Naive B cell (primary cell): ENCODE measurements at places on chromosomes 3 and 15.

DNA sequence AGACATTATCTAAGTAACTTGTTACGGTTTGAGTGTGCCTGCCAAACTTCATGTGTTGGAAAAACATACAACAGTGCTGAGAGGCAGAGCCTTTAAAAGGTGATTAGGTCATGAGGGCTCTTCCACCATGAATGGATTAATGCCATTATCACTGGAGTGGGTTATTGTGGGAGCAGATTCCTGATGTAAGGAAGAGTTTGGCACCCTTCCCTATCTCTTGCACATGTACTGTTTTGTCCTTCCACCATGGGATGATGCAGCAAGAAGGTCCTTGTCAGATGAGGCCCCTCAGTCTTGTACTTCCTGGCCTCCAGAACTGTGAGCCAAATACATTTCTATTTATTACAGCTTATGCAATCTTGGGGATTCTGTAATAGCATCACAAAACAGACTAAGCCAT is 413.9 kb downstream of the EPHA3 start:
- no peaks in the 10 kb centered on the region for H3K4me1 ChIP-seq
- no peak overlapping the region for H3K4me3 ChIP-seq
- DNase-seq = no peak
- no peak overlapping the region for H3K27ac ChIP-seq
- H3K27me3 ChIP-seq = no peaks in the 10 kb centered on the region

- no peaks in the 10 kb centered on the region for H3K27me3 ChIP-seq
- no peaks in the 10 kb centered on the region for H3K36me3 ChIP-seq
- DNase-seq = no peak
- H3K4me1 ChIP-seq = peaks cover 49% of the 10 kb centered on the region
- H3K27ac ChIP-seq = no peak overlapping the region
Observed at GRCh38 chr3:195893516-195893915, 14.8 kb downstream of the TNK2 start.

DNA sequence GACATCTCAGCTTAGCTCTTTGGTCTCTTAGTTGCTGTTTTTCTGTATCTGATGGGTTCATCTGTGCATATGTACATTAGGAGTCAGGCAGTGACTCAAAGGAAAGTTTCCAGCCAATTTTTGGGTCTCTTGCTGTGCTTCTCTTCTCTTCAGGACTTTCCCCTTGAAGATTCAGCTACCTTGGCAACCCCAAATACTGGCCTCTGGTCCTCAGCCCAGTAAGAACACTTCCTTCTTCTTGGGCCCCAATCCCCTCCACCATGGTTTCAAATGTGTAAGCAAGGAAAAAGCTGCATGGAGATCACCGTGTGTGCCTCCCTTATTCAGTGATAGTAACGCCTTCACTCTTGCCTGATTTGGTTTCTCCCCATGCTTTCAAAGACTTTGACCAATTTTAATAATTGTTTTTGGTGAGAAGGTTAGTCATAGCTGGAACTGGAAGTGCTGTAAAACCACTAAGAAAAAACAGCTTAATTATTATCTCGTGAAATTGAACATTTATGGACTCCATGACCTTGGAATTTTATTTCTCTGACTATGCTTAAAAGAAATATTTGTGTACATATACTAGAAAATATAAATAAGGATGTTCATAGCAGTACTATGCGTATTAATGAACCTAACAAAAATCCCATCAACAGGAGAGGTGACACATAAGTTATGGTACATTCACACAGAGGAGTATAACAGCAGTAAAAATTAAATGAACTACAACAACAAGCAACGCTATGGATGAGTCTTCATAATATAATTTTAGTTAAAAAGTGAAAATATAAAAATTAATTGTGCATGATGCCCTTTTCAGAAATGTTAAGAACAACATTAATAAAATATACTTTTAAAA is 125.3 kb upstream of the BCL6 start:
- no peak for DNase-seq
- H3K4me3 ChIP-seq = no peak overlapping the region
- H3K27me3 ChIP-seq = no peaks in the 10 kb centered on the region
- no peaks in the 10 kb centered on the region for H3K4me1 ChIP-seq

GRCh38 chr3:167918008-167918596 is 177.6 kb downstream of the GOLIM4 start:
- H3K4me3 ChIP-seq = no peak overlapping the region
- H3K27me3 ChIP-seq = no peaks in the 10 kb centered on the region
- H3K36me3 ChIP-seq = no peaks in the 10 kb centered on the region
- no peaks in the 10 kb centered on the region for H3K4me1 ChIP-seq
- H3K27ac ChIP-seq = no peak overlapping the region

DNA sequence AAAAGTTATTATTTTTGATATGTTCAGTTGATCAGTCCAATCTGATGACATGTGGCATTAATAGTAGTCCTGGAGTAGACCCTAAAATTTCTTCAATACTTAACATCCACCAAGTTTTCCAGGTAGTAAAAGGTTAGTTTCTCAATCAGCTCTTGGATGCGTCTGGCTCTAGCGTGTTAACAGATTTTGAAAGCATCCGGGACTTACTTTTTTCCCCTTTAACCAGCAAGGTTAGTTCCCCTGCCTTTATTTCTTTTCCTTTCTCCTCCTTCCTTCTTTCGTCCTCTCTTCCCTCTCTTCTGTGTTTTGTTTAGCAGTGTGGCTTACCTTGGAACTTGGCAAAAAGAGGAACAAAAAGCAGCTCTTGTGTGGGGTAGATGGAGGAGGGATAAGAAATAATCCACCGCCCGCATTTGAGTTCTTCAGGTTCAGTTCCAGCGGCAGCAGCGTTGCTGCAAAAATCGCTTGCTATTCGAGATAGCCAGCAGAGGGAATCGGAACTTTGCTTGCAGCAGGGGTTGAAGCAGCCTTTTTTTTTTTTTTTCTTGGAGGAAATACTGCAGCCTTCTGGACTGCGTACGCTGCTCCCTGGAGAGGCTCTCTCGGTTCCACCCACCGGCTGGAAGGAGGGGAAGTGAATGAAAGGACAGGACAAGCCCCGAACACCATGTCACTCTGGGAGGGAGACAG is at the start of gene RBMS3:
Gene RBMS3, plus strand, starts transcription at position 668 of the 690 bp plus-strand sequence.
- H3K4me1 ChIP-seq = peaks cover 30% of the 10 kb centered on the region
- peak; percentile 17 for DNase-seq
- H3K36me3 ChIP-seq = no peaks in the 10 kb centered on the region
- peak within 1 kb of the TSS; percentile 89 for H3K27ac ChIP-seq
- peak within 1 kb of the TSS; percentile 94 for H3K4me3 ChIP-seq

- peak; percentile 4 for DNase-seq
- no peaks in the 10 kb centered on the region for H3K27me3 ChIP-seq
- no peaks in the 10 kb centered on the region for H3K36me3 ChIP-seq
- peaks cover 51% of the 10 kb centered on the region for H3K4me1 ChIP-seq
Observed at GRCh38 chr3:14177580-14178246, 688 bp downstream of the XPC start.

DNA sequence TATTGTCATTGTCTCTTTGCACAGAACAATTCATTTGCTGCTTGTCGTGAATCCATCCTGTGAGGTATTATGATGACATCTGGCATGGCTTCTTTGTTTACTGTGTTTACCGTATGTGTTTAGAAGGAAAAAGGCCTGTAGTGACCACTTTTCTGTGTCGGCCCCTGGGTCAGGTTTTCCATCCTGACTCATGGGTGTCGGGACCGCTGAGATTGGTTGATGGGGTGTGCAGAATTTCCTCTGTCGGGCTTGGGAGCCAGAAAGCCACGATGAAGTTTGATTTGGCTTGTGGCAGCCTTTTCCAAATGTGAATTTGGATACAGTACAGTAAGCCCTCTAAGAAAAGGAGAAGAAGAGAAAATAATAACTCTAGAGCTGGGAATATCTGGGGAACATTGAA is 113.5 kb downstream of the FNDC3B start:
- no peak overlapping the region for H3K27ac ChIP-seq
- H3K4me3 ChIP-seq = no peak overlapping the region
- peaks cover 4% of the 10 kb centered on the region for H3K36me3 ChIP-seq

DNA sequence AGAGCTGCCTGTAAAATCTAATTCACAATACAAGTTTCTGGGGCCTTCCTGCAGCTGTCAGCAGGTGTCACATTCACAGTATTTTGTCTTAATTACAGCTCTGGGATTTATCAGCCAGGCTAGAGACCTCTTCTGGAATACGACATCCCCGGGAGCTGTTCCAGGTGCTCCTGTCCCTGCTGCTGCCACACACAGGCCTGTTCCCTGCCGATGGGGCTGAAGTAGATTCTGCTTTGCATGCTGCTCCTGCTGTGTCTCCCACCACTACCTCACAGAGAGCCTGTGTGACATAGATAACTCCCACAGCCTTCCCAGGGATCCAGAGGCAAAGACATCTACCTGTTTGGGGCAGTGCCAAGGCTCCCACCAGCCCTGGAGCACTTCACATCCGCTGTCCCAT is 20.4 kb downstream of the COLQ start:
- no peak overlapping the region for H3K27ac ChIP-seq
- H3K4me1 ChIP-seq = no peaks in the 10 kb centered on the region
- no peak overlapping the region for H3K4me3 ChIP-seq
- H3K36me3 ChIP-seq = no peaks in the 10 kb centered on the region
- H3K27me3 ChIP-seq = no peaks in the 10 kb centered on the region

DNA sequence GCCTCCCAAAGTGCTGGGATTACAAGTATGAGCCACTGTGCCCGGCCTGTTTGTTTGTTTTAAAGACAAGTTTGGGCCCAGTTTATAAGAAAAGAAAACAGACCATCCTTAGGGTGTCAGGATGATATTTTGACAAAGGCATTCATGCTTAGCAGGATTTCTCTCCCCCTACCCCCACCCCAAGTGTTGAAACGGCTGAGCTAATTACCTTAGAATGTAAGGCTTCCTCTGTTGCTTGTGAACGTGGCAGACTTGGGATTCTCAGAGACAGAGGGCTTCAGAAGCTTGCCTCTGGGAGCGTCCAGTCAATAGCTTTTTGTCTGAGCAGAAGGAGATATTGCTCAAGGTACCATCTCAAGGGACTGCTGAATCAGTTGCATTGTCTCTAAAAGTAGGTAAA is 24.0 kb downstream of the FLNB start:
- H3K27me3 ChIP-seq = no peaks in the 10 kb centered on the region
- peak overlapping the region; percentile 75 for H3K27ac ChIP-seq
- DNase-seq = no peak
- no peak overlapping the region for H3K4me3 ChIP-seq

DNA sequence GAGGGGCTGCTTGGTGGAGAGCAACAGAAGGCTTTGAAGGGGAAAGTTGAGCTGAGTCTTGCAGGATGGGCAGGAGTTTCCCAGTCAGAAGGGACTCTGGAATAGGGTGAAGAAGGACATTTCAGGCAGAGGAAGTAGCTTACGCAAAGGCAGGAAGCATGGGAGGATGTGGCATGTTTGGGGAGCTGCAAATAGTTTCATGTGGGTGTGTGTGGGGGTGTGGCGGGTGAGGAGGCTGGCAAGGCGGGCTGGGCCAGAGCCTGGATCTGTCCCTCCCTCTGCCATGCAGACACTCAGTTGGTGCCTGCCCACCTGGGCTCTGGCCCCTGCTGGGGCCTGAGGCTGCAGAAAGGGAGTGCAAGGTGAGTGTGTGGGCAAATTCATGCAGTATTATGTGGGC is 10.4 kb downstream of the TEX264 start:
- no peak for DNase-seq
- peaks cover 62% of the 10 kb centered on the region for H3K4me1 ChIP-seq
- no peaks in the 10 kb centered on the region for H3K36me3 ChIP-seq
- H3K27me3 ChIP-seq = no peaks in the 10 kb centered on the region

- H3K36me3 ChIP-seq = no peaks in the 10 kb centered on the region
- H3K27ac ChIP-seq = no peak overlapping the region
- DNase-seq = no peak
- H3K27me3 ChIP-seq = no peaks in the 10 kb centered on the region
- H3K4me3 ChIP-seq = no peak overlapping the region
Observed at GRCh38 chr3:54962200-54962599, 34.3 kb upstream of the LRTM1 start.

DNA sequence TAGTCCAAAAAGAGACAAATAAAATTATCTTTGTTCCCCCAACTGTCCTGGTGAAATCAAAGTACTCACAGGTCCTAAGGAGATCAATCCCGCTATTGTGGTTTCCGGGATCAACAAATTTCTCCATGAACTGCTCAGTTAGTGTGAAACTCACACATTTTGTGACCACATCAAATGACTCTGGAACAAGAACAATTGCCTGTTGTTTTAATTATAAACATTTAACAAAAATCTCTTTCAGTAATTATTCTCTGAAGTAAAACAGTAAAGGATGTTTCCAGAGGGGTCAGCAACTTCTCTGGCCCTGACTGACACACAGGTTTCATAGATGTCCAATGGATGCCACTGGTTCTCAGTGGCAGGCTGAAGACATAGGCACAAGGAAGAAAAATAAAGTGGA is 3.9 kb downstream of the CLDND1 start:
- H3K4me3 ChIP-seq = no peak overlapping the region
- H3K27ac ChIP-seq = no peak overlapping the region
- no peaks in the 10 kb centered on the region for H3K27me3 ChIP-seq
- DNase-seq = no peak
- H3K36me3 ChIP-seq = peaks cover 6% of the 10 kb centered on the region

- no peaks in the 10 kb centered on the region for H3K27me3 ChIP-seq
- no peak overlapping the region for H3K27ac ChIP-seq
- DNase-seq = peak; percentile 25
- H3K36me3 ChIP-seq = peaks cover 22% of the 10 kb centered on the region
- H3K4me1 ChIP-seq = peaks cover 8% of the 10 kb centered on the region
Observed at GRCh38 chr15:52331490-52332240, 36.1 kb upstream of the MYO5C start.

DNA sequence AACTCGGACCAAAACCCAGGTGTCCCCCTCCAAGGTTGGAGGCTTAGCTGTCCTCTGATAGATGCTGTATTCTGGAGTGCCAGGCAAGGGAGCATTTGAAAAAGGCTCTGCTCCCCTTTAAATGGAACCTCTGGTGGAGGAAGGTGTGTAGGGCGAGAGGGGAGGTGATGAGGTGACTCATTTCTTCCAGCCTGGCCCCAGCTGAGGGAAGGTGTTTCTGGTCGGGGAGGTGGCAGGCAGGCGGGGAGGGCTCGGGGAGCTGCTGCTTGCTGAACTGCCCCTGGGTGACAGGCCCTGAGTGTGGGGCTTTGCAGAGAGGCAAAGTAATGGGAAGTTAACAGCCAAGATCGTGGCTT is 18.8 kb downstream of the PSTPIP1 start:
- no peak for DNase-seq
- no peak overlapping the region for H3K27ac ChIP-seq
- no peaks in the 10 kb centered on the region for H3K27me3 ChIP-seq

- H3K4me1 ChIP-seq = peaks cover 74% of the 10 kb centered on the region
- no peak for DNase-seq
Observed at GRCh38 chr3:136898549-136898948, 36.5 kb downstream of the NCK1 start.

GRCh38 chr15:47801522-47801921 is 84.2 kb downstream of the SEMA6D start:
- no peak for DNase-seq
- no peaks in the 10 kb centered on the region for H3K27me3 ChIP-seq
- no peaks in the 10 kb centered on the region for H3K4me1 ChIP-seq
- no peak overlapping the region for H3K27ac ChIP-seq
- no peaks in the 10 kb centered on the region for H3K36me3 ChIP-seq

GRCh38 chr3:145939431-145939830 is 221.6 kb downstream of the PLOD2 start:
- DNase-seq = no peak
- no peaks in the 10 kb centered on the region for H3K27me3 ChIP-seq
- H3K4me3 ChIP-seq = no peak overlapping the region
- H3K4me1 ChIP-seq = no peaks in the 10 kb centered on the region
- H3K36me3 ChIP-seq = no peaks in the 10 kb centered on the region

- DNase-seq = no peak
- H3K27me3 ChIP-seq = peaks cover 47% of the 10 kb centered on the region
- no peaks in the 10 kb centered on the region for H3K36me3 ChIP-seq
- no peaks in the 10 kb centered on the region for H3K4me1 ChIP-seq
- H3K27ac ChIP-seq = no peak overlapping the region
- no peak overlapping the region for H3K4me3 ChIP-seq
Observed at GRCh38 chr3:172094621-172095557, 55.5 kb downstream of the FNDC3B start.
